ENCODE measurements at places on chromosomes 7 and 10.
A peak's percentile ranks its signal among the peaks of the same experiment; 100 is the strongest.

GRCh38 chr7:29365423-29365822 lies 170.8 kb downstream of the CHN2 start:
- no peak for DNase-seq

- DNase-seq: no peak
Measured at GRCh38 chr10:44781131-44781530, 130.0 kb upstream of the TMEM72 start.

- no peak for DNase-seq
Measured at GRCh38 chr10:71629131-71629530, 90.4 kb downstream of the C10orf105 start.

GRCh38 chr7:50603287-50603686 lies 38.1 kb upstream of the DDC start:
- no peak for DNase-seq

DNA sequence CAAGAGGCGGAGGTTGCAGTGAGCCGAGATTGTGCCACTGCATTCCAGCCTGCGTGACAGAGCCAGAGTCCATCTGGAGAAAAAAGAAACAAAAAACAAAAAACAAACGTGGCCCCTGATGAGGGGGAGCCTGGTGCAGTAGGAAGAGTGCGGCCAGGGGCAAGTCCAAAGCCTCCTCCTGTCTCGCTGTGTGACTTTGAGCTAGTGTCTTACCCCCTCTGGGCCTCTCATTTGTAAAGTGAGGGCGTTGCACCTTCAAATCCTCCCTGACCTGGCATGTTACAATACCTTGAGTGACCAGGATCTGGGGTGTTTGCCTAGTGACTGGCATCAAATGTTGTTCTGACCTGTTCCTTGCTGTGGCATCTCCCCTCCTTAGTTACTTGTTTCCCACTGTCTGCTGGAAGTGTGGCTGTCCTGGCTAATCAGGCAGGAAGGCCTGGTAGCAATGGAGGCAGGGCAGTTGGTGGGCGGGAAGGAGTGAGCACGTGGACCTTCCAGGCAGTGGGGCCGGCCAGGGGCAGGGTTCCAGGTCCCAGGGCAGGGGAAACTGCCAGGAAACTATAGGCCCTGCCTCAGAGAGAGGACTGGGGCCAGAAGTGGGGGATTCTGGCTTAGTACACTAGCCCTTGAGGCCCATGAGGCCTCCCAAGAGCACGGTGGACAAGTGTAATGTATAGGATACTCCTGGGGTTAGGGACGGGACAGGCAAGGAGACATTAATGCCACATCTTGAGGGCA lies 24.5 kb upstream of the GOLGA7B start:
- DNase-seq: no peak

GRCh38 chr10:61071580-61071979 lies 127.6 kb upstream of the RHOBTB1 start:
- DNase-seq: no peak

GRCh38 chr7:131032786-131033185 lies 294.9 kb upstream of the MKLN1 start:
- no peak for DNase-seq

DNA sequence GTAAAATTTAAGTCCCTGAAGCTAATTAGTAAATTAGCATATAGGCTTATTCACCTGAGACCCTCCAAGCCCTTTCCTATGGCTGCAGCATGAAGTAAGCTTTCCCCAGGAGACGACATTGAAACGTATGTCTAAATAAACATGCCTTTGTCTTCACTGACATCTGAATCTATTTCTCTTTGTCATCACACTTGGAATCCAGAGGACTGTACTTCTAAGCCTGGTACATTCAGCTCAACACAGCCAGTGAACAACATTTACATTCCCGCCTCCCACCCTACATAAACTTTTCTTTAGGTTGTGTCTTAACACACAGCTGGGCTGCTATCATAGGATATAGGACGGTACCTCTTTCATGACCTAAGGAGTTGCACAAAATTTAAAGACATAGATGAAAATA lies 414.4 kb downstream of the SFMBT2 start:
- DNase-seq: no peak

- DNase-seq: peak; percentile 63
Measured at GRCh38 chr10:75294866-75295701, 59.3 kb upstream of the COMTD1 start.

DNA sequence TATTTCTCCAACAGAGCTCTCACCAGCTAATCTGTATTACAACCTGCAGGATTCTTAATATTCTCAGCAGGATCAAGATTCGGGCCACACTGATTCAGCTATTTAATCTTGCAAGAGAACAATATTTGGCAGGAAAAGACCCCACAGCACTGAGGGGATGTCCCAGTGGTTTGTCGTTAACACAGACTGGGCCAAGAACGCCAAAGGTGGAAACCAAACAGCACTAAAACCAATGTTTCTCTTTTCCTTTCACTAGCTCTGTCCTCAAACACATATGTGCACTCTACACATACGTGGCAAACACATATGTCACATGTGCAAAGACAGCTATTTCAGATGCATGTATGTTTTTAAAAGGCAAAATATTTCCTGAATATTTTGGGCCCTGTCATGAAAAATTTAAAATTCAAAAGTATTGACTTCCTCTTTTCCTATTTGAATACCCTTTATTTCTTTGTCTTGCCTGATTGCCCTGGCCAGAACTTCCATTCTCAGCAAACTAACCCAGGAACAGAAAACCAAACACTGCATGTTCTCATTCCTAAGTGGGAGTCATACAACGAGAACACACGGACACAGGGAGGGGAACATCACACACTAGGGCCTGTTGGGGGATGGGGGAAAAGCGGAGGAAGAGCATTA lies 51.7 kb upstream of the NEBL start:
- no peak for DNase-seq

DNA sequence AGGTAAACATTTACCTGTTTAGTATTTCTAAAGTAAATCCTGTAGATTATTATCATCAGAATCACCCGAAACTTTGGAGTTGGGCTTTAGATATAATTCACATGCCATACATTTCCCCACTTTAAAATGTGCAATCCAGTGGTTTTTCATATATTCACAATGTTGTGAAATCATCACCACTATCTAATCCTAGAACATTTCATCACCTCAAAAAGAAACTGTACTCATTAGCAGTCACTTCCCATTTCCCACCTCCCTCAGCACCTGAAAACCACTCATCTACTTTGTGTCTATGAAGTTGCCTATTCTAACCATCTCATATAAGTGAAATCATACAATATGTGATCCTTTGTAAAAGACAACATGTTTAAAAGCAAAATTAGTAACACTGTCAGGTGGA lies 182.6 kb downstream of the FZD1 start:
- no peak for DNase-seq

DNA sequence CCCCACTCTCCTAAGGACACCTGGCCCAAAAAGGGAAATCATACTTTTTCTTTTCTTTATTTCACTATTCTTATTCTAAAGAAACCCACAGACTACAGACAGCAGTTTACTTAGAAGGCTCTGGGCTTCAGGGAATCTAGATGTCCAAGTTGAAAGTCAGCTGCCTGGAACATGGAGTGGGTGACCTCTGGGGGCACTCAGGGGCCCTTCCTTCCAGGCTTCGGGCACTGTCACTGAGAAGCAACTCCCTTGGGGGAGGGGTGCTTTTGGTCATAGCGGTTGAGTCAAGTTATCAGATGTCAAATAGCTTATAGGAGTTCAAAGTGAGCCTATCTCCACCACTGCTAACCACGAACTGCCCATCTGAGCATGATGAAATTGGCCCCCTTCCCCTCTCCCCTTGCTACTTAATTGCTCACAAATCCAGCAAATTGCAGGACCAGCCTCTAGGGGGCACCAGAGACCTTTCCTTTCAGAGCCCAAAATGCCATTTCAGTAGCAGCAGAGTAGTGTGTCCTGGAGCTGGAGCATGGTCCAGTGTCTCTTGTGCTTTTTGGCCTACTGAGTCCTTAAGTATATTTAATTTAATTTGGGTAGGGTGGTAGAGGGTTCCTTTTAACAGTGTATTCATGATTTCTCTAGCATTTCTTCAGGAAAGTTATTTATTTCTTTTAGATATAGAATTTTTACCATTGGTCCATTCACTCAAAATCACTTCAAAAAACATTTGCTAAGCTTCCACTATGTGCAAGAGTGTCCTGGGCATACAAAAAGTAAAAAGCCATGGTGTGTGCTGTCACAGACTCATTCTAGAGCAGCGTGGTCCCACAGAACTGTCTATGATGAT lies 463.8 kb downstream of the KCNMA1 start:
- peak; percentile 33 for DNase-seq

DNA sequence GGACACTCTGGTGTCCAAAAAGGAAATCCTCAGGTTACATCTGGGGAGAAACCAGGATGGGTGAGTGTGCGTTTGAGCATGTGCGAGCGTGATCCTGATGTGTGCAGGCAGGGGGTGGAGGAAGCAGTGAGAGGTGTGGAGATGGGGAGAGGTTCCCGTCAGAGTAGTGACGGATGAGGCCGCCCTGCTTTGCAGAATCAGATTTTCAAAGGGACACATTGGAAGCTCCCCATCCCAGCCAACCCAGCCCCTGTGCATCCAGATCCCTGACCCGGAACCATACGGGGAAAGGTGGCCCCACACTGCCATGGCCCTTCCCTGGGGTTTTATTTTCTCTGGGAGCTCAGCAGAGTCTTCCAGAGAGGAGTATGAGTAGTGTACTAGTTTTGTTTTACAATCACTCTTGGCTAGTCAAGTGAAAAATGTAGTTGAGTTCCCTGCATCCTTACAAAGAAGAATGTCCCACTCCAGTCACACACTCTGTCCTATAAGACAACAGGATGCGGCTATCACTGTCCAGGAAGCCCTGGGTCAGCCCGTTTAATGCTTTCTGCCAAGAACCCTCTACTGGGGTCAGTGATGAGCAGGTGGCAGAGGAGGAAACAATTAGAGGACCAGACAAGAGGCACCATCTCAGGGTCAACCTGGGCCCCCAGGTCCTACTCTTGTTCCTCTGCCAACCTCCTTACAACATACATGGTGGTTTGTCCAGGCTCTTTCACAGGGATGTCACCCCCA lies 46.8 kb upstream of the PDLIM1 start:
- no peak for DNase-seq

DNA sequence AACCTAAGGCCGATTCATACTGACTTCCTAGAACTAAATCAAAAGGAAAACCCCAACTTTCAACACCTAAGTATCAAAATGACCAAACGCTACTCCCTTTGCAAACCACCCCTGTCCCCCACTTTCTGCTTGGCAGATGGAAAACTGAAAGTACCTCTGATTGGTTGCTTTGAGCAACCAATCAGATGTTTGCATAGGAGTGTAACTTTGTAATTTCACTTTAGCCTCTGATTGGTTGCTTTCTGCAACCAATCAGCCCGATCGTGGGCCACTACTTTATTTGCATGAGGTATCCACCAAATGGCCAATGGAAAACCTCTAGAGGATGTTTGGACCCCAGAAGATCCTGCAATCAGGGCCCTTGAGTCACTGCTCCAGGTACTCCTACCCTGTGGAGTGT lies 12.3 kb upstream of the SNX10 start:
- no peak for DNase-seq

- DNase-seq: no peak
Measured at GRCh38 chr7:158387546-158387891, 200.1 kb downstream of the PTPRN2 start.

DNA sequence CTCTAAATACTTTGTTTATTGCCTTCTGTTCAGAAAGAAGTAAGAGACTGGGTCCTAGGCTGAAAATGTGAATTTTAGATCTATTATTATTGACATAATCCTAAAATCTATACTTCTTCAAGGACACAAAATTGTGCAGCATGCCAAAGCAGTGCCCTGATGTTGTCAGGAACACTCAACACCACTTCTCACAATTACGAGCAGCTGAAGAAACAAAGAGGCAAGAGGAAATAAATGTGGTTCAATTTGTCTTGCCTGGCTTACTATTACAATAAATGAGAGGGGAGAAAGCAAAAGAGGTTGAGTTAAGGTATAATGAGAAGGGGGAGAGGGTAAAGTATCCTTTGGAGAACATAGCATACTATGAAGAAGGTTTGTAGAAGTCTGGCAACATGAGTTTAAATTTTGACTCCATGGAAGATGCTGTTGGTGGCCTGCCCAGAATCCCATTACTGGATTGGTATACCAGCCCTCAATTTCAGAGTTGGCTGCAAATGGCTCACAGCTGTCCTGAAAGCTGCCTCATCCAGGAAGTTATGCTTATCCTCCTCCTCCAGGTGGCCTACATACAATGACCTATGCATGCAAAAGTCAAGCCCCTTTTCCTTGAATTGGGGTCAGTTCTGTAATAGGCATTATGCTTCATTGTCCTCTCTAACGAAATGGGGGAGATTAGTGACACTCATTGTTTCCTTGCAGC lies 274.6 kb upstream of the SMIM30 start:
- DNase-seq: no peak

DNA sequence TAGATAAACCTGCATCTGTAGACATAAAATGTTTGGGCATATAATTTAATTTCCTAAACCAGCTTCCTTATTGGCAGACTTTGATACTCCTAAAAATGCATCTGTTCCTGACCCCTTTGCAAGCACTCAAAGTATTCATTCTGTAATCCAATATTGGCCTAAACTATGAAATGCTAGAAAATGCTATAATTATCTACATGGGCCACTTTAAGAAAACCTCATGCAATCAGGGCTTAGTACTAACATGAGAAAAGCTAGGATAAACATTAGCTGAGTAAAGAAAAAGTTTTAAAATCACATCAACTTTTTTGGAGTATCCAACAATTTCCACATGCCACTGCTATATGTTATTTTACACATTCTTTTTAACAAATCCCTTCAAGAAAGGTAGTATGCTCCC lies 57.2 kb downstream of the PARD3 start:
- DNase-seq: no peak

- DNase-seq: no peak
Measured at GRCh38 chr7:81053623-81054022, 134.8 kb upstream of the SEMA3C start.

DNA sequence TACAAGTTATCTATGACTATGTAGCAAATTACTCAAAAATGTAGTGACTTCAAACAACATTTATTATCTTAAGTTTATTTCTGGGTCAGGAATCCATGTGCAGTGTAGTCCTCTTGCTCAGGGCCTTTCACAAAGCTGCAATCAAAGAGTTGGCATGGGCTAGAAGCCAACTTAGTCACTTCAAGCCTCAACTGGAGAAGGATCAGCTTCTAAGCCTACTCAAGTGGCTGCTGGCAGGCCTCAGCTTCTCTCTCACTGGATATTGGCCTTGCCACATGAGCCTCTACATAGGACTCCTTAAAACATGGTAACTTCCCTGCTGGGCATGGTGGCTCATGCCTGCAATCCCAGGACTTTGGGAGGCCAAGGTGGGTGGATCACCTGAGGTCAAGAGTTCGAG lies 5.0 kb upstream of the NFE2L3 start:
- DNase-seq: no peak

GRCh38 chr7:153604-154003 lies 38.8 kb upstream of the FAM20C start:
- DNase-seq: no peak

GRCh38 chr10:105968666-105969065 lies 1195.8 kb downstream of the SORCS1 start:
- no peak for DNase-seq

GRCh38 chr10:17671307-17671706 lies 27.4 kb downstream of the STAM start:
- no peak for DNase-seq
